ENCODE measurements at places on chromosomes 11 and 22.

- DNase-seq, result peak; percentile 36
Observed at GRCh38 chr11:23991165-23991539, 505.7 kb upstream of the LUZP2 start.

- DNase-seq, result no peak
Observed at GRCh38 chr11:120510406-120511115, 987 bp upstream of the GRIK4 start.

- peak; percentile 73 for DNase-seq
Observed at GRCh38 chr11:109864834-109865547, 228.2 kb upstream of the ZC3H12C start.

GRCh38 chr11:65112546-65113360 is 1.1 kb downstream of the TM7SF2 start:
- peak; percentile 73 for DNase-seq

GRCh38 chr22:46678785-46679700 is 58.9 kb downstream of the GRAMD4 start:
- peak; percentile 63 for DNase-seq

GRCh38 chr22:35456757-35457156 is 56.8 kb downstream of the MCM5 start:
- no peak for DNase-seq

DNA sequence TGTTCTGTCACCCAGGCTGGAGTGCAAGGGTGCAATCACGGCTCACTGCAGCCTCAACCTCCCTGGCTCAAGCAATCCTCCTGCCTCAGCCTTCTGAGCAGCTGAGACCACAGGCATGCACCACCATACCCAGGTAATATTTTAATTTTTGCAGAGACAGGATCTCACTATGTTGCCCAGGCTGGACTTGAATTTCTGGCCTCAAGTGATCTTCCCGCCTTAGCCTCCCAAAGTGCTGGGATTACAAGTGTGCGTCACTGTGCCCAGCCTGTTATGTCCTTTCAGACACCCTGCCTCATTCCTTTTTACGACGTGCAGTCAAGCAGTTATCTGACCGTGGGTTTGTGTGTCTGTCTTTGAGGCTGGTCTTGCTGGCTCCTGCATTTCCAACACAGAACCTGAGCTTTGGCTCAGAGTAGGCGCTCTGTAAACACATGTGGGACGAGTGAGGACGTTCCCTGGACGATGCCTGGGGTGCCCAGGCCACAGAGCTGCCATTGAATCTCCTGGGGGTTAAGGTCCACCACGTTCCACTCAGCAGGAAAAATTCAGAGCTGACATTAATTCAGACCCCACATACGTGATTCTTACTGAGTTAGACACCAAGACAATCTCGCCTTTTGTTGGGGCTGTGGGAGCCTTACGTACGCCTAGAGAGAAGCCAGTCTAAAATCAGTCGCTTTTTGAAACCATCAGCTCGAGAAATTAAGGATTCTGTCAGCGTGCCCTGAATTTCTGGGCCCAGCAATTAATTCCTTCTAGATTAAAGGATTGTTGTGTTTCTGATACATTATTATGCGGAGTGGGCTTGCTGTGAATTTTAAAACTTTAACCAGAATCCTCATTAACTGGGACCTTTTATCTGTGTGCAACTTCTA is 21.5 kb upstream of the EMID1 start:
- no peak for DNase-seq

- DNase-seq, result peak; percentile 36
Observed at GRCh38 chr22:39932918-39933649, 27.1 kb upstream of the TMA7B start.

All from GM23248 (cell line).